ENCODE measurements at places on chromosomes 6 and 20. TPM values are rescaled to one million over a fixed set of nuclear protein-coding genes. Genes with fewer than 3 reads are reported as not detected.
A peak's percentile ranks its signal among the peaks of the same experiment; 100 is the strongest.

DNA sequence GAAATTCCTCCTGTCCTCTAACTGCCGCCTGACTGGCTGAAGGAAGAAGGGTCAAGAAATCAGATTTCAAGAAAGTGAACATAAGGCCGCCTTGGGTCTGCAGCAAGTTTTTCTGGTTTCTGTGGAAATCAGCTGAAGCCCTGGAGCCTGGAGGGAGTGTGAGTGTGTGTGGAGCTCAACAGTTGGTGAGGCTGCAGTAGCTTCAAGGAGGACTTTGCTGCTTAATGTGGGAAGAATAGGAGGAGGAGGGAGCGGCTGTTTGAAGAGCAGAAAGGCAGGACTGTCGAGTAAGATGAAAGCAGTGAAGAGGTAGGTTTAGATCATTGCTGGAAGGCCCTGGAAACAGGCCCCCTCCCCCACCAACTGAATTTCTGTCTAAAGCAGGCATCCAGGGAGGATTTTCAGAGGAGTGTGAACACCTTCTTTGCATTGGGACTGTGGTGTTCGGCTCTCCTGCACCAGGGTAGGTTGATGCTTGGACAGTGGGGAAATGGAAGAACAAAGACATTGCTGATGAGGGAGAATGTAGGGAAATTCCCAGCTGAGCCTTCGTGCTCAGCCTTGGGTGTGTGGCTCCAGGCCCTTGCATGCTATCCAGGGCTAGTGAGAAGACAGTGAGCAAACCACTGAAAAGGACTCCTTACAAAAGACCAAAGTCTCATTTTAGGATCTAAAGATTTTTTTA lies 79.5 kb upstream of the VSTM2L start:
- no peaks in the 10 kb centered on the region for H3K36me3 ChIP-seq
- no peak overlapping the region for H3K27ac ChIP-seq
- no peaks in the 10 kb centered on the region for H3K27me3 ChIP-seq
- H3K4me1 ChIP-seq = no peaks in the 10 kb centered on the region
- H3K4me3 ChIP-seq = no peak overlapping the region

DNA sequence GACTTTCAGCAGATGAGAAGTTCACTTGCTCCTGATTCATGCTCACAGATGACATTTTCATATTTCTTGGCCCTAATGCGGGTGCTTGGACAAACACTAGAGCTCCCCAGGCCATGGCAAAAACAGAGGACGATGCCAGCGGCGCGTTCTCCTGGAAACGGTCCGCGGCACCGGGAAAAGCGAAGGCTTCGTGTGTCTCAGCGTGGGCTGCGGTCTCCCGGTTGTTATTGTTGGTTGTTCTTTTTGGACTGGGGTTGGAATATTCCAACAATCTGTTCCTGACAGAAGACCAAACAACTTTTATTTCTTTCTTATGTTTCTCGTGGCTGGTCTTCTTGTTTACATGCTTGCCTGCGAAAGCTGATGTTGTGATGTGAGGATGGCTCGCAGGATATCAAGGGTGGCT lies 46.8 kb upstream of the NEDD9 start:
- H3K4me1 ChIP-seq = no peaks in the 10 kb centered on the region
- peak; percentile 54 for DNase-seq
- no peak overlapping the region for H3K4me3 ChIP-seq
- H3K36me3 ChIP-seq = no peaks in the 10 kb centered on the region

DNA sequence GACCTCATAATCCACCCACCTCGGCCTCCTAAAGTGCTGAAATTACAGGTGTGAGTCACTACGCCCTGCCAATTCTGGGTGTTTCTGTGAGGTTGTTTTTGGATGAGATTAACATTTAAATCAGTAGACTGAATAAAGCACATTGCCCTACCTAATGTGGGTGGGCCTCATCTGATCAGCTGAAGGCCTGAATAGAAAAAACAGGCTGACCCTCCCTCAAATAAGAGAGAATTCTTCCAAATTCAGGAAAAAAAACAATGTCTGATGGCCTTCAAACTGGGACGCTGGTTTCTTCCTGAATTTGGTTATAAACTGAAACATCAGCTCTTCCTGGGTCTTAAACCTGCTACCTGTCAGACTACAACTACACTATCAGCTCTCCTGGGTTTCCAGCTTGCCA lies 51.0 kb downstream of the POU3F2 start:
- no peak overlapping the region for H3K27ac ChIP-seq
- no peak for DNase-seq
- H3K27me3 ChIP-seq = no peaks in the 10 kb centered on the region
- no peaks in the 10 kb centered on the region for H3K36me3 ChIP-seq
- no peak overlapping the region for H3K4me3 ChIP-seq

LAMP5 gene
- not detected for total RNA-seq

C2 gene
- total RNA-seq = 4.7 TPM
